Activated CD4-positive, CD25-positive, alpha-beta regulatory T cell treated with anti-CD3 and anti-CD28 coated beads, Interleukin-2, amount 50 U/mL, for 24 hours (primary cell): ENCODE measurements at places on chromosomes 1 and 21.

- no peak for ATAC-seq
Measured at GRCh38 chr1:153623101-153623500, 4.2 kb downstream of the S100A13 start.

GRCh38 chr1:62826901-62827300, 43.0 kb downstream of the ATG4C start:
- ATAC-seq = no peak

GRCh38 chr1:80375662-80376061, 1369.1 kb upstream of the ADGRL4 start:
- ATAC-seq = no peak

DNA sequence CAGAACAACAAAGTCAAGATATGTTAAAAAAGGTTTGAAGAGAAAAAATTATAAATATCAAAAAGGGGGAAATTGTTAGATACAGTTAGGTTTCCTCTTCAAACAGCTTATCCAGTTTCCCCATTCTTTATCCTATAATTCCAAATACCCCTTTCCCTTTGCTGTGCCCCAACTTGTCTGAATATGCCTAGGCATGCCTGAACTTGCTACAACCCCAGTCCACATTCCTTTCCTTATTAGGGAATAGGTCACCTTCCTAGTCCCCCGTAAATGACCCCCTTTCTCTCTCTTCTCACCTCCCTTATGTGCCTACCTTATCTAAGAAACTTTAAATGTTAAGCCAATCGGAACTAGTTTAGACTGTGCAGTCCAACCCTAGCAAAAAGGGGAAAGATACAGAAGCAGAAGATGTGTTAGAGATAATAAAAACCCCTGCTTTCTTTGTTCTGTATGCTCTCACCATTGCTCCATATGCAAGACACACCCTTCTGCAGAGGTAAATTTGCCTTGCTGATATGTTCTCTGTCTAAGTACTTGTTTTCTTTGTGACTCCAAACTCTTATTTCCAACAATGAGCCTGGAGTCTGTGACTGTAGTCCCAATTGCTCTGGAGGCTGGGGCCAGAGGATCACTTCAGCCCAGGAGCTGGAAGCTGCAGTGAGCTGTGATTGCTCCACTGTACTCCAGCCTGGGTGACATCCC, 810.1 kb downstream of the PLA2G4A start:
- ATAC-seq = no peak

DNA sequence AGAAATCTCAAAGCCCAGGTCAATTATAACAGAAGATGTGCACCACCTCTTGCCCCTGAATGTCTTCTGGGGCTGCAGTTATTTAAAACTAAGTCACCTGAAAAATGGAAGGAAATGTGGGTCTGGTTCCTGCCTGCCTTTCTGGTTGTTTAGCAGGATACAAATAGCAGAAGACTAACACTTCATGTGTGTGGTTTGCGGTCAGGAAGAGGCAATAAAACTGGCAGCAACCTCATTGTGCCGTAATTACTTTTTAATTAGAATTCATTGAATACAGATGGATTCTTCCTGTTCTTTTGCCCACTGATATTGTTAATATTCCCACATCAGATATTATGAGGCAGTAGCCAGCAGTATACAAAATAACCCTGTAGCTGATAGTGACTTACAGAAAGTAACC, 345.7 kb downstream of the ZNF326 start:
- no peak for ATAC-seq

DNA sequence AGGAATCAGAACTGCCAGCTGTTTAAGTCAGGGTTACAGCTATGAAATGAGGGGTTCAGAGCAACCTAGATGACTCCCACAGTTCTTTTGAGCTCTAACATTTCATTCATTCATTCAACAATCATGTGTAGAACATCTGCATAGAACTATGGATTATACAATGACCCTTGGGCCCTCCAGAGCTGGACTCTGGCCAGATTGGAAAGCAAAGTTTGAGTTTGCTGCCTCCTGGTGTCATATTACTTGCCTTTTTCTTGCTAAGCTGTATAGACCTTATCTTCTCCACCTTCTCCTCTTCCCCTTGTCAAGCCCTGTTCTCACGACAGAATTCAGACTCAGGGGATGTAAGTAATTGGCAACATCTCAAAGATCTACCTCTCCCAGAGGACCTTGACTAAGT, 4.0 kb downstream of the CASQ2 start:
- no peak for ATAC-seq

GRCh38 chr21:21915816-21916215, 917.6 kb downstream of the NCAM2 start:
- ATAC-seq = no peak

GRCh38 chr1:241396747-241397681, 40.0 kb upstream of the RGS7 start:
- ATAC-seq = no peak

DNA sequence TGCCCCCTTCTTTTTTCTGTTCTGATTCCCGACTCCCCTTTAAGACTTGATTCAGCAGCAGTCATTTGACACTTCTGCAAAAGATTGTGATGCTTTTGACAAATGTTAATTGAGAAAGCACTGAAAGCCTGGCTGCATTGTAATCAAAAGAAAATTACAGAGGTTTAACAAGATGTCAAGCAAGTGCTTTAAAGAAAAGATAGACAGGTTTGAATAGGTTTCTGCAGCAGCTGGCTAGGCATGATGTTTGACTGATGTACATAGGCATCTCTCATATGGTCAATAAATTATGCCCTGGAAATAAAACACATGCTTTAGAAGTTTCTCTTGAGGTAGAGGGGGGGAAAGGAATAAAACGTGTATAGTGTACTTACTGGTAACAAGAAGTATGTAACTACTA, 147.8 kb downstream of the ADGRL2 start:
- ATAC-seq = no peak

GRCh38 chr1:114756949-114757454, 782 bp downstream of the CSDE1 start:
- ATAC-seq = no peak

DNA sequence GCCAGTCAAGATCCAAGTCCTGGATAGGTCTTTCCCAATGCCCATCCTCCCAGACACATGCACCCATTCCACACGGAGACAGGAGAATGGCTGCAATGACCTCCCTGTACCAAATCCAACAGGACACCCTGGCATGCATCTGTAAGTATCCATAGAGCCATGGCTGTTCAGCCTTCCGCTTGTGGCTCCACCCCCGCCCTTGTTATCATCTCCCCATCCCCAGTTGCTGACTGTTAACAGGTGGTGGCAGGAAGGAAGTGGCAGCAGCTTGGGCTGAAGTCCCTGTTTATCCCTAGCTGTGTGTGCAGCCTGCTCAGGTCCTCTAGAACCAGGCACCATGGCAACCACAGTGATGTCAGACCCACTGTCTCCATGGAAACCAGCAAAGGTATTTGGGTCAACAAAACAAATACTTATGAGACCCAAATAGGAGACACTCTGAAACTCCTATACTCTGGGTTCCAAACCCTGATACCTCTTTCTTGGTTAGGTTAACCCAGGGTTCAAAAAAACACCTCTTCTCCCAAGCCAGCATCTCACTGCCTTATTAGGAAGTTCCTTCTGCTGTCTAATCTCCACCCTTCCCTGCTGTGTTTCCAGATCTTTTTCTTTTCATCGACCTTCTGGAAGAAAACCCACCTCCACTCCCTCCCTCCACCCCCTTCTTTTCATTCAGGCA, 721 bp downstream of the PBXIP1 start:
- ATAC-seq = peak; percentile 82

DNA sequence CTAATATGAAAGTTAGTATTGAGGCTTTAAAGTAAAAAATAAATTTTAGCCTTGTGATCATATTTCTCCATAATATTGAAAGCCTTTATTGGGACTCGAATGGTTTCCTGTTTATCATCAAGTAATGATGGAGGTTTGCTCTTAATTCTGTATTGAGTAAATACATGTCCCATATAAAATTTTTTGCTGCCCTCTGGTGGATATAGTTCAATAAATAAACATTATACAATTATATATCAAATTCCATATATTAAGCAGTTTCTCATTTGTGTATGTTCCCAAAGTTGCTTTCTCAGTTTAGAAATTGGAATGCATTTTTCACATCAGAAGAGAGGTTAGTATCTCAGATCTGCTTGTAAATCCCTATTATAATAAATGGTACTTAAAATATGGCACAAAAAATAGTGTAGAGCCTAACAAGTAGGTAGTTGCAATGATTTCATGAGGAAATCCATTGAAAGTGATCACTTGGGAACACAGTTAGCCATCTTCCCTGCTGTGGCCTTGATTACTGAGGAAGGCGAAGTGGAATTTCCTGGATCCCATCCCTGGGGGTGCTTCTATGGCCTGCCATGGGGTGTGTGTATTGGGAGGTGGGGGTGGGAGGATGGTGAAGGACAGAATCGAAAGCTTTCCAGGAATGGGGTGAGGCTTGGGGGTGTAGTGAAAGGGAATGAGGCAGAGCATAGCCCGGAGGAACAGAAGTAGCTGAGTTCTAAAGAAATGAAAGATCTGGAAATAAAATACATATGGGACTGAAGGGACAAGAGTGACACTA, 84.1 kb upstream of the C21orf91 start:
- ATAC-seq = no peak

DNA sequence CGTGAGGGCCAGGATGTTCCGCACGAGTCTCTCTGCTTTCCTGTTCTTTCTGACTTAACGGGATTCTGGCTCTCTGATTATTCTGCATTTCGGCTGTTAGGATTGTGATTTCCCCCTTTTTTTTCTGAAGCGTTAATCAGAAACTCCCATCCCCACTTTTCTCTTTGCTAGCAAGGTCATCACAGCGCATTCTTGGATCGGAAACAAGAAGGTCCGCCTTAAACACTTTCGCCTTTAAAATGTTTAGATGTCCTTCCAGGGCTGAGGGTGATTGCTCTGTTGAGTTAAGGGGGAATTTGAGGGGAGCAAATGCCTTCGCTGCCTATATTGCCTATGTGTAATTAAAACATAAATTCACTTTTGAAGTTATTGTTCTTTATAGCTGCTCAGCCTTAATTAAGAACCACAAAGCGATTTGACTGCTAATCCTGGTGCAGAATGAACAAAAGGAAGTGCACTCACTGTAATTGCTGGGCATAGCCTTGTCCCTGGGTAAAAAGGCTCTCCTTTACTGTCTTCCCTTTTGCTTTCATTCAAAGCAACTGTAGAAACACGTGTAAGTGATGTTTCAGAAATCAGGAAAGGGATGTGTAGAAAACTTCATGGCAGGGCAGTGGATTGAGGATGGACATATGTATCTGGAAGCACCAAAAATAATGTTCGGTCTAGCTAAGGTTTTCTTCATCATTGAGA, 1.2 kb downstream of the LAMC1 start:
- no peak for ATAC-seq

DNA sequence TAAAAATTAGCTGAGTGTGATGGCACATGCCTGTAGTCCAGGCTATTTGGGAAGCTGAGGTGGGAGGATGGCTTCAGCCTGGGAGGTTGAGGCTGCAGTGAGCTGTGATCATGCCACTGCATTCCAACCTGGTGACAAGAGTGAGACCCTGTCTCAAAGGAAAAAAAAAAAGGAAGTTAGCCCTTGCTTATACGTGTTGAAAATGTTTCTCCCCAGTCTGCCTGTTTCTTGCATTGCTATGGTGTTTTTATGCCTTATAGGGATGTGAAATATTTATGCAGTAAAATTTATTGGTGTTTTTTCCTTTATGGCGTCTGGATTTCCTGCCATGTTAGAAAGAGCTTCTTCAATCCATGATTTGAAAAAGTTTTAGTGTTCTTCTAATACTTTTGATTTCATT, 3.6 kb upstream of the RERE start:
- ATAC-seq = no peak

DNA sequence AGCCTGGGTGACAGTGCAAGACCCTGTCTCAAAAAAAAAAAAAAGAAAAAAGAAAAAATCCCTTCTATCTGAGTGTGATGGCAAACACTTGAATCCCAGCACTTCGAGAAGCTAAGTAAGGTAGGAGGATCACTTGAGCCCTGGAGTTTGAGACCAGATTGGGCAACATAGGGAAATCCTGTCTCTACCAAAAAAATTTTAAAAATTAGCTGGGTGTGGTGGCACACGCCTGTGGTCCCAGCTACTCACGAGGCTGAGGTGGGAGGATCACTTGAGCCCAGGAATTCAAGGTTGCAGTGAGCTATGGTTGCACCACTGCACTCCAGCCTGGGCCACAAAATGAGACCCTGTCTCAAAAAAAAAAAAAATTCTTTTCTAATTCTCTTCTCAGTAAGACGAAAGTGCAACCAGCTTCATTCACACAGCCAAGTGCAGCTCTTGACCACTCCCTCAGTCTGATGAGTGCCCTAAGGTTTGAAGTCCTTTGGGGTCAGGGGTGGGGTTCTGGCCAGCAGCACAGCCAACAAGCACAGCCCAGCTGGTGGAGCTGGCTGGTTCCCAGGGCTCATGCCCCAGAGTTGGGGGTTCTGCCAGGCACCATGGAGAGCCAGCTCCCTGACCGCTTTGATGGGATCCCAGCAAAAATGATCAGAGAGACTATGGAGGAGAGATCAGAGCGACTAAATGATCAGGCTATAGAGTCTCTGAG, 8.0 kb downstream of the SLC2A5 start:
- no peak for ATAC-seq

DNA sequence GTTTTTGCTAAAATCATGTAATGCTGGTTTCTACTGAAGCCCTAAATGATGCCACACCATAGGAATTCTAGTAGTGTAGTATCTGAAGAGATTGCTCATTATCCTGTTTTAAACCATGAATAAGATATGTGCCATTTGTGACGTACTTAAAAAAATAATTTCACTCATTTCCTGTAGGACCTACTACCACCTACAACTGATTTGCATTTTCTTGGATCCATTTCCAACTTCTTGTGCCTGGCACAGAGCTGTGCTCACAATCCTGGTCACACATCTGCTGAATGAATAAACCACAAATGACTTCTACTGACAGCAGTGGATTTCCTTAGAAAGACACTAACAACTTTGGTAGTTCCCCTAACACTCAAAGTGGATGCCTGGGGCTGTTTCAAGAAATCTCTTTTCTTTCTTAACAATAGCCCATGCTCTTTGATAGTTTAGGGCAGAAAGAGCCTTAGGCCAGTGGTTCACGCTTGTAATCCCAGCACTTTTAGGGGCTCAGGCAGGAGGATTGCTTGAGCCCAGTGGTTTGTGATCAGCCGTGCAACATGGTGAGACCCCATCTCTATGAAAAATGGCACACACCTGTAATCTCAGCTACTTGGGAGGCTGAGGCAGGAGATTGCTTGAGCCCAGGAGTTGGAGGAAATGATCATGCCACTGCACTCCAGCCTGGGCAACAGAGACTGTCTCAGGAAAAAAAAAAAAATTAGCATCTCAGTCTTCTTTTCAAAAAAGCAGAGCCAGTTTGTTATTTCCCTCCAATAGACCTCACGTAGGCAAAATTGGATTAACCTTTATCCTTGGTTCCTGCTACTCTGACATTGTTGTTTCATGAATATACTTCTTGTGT, 13.0 kb upstream of the BATF3 start:
- peak; percentile 68 for ATAC-seq

GRCh38 chr21:39098696-39099200, 84.5 kb downstream of the PSMG1 start:
- ATAC-seq = no peak

GRCh38 chr1:201838381-201838780, 9.4 kb downstream of the IPO9 start:
- no peak for ATAC-seq

DNA sequence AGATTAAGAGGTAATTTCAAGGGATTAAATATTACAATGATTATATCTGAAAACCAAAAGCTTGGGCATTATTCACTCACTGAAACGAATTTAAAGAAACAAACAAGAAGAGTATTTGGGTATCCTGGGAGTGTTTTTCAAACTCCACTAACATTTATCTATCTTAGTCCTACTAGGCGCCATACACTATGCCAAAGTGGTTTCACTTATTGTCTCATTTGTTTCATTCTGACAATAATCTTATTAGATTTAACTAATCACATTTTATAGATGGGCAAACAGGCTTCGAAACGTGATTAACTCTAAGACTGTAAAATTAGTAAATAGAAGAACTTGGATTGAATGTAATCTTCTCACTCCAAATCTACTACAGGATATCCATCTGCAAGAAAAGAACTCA, 25.4 kb downstream of the ASH1L start:
- no peak for ATAC-seq
